ENCODE measurements at places on chromosomes 12 and 14.

DNA sequence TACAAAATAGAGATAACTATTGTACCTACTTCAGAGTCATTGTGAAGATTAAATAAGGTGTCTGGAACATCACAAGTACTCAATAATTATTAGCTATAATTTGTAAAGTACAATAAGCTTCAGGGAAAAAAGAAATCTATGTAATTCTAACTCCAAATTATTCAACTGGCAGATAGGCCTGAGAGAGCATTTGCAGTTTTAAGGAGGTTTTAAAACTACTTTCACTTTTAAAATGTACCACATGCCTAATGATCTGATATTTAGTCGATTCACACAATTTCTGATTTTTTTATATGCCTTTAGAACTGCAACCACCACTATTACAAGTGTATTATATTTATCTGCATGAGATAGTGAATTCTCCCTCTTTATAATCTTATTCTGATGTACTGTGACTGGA is 24.9 kb upstream of the FRMD6 start:
- DNase-seq: no peak

GRCh38 chr12:95532851-95533250 is 18.4 kb downstream of the USP44 start:
- DNase-seq: no peak

DNA sequence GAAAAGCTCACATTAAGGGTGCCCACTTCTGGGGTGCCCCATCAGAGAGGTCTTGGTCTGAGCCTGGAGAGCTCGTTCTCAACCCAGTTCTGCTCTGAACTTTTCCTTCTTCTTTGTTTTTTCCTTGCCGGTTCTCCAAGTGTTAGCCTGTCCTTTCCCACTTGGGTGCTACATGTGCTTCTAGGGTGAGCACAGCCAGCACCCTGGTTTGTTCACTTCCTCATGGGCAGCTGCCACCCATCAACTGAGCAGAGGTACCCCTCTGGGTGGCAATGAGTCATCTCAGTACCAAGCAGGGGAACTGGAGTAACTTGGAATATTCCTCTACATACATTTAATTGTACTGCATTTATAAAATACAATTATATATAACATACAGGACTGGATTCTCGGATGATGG is 3.9 kb upstream of the SYNE3 start:
- DNase-seq: peak; percentile 56

GRCh38 chr14:66485029-66485428 is 1.1 kb upstream of the CCDC196 start:
- DNase-seq: no peak

- DNase-seq: no peak
These were observed 14.4 kb downstream of the CLSTN3 start for GRCh38 chr12:7144414-7145120.

DNA sequence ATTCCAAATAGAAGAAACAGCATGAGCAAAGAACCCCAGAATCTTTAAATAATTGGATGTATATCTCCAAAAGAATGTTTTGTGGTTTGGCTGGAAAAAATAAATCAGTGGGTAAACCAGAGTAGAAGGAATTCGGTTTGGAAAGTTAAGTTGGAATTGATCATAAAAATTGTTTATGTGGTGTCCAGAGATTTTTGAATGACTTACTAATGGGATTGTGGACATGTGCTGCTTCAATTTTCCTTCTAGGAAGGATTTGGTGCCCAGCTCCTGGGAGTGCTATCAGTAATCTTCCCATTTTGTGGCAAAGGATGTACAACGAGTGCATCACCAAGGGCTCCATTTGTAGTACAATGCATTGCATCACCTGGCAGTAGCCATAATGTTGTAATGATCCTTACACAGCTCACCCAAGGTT is 224.8 kb downstream of the SLC16A7 start:
- DNase-seq: no peak

All from CD4-positive, alpha-beta T cell treated with Interleukin-17A for 4 hours (primary cell).